ENCODE measurements at places on chromosomes 13 and 19.

DNA sequence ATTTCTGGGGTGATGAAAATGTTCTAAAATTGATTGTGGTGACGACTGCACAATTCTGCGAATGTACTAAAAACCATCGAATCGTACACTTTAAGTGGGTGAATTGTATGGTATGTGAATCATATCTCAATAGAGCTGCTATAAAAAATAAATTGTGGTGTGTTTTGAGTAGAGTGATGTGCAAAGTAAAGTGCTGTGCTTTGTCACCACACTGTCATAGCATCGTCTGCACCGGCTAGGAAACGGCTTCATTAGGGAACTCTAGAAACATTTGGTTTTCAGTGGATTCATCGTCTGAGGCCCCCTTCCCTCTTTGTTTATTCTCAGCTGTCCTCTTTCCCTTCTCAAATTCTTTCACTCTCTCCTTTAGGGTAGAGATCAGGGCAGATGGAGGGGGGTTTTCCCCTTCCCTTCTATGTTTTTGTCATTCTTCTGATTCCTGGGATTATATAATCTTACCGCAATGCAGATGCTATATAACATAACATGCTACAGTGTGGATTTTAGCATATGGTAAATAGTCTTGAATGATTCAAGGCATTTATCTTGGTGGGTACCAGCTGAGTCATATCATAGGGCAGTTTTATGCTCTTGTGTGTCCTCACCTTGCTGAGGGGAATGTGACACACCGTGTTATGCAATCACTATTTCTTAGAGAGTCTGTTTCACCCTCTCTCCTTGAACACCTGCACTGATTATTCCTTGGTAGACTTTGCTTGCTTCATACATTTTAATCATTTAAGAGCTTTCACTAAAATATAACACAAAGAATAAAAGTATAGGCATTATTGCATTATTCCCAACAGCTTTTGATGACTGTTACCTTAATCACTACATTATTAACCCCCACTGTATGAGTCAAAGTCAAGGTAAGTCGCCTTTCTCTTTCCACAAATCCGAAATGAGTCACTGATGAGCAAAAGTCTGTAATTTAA is 239.4 kb downstream of the DCLK1 start:
- no peak for DNase-seq

DNA sequence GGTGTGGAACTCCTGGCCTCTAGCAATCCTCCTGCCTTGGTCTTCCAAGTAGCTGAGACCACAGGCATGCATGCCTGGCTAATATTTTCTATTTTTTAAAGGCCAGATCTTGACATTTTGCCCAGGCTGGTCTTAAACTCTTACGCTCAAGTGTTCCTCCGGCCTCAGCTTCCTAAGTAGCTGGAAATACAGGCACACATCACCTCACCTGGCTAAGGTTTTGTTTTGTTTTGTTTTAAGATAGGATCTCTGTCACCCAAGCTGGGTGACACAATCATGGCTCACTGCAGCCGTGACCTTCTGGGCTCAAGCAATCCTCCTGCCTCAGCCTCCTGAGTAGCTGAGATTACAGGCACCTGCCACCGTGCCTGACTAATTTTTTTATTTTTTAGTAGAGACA is 5.5 kb upstream of the RLN3 start:
- DNase-seq: no peak

- DNase-seq: no peak
Measured at GRCh38 chr13:64130171-64130570, 2714.5 kb upstream of the PCDH20 start.

GRCh38 chr13:20064128-20064527 is 96.7 kb downstream of the GJA3 start:
- DNase-seq: no peak

GRCh38 chr19:48311384-48311783 is 14.0 kb upstream of the EMP3 start:
- DNase-seq: no peak

DNA sequence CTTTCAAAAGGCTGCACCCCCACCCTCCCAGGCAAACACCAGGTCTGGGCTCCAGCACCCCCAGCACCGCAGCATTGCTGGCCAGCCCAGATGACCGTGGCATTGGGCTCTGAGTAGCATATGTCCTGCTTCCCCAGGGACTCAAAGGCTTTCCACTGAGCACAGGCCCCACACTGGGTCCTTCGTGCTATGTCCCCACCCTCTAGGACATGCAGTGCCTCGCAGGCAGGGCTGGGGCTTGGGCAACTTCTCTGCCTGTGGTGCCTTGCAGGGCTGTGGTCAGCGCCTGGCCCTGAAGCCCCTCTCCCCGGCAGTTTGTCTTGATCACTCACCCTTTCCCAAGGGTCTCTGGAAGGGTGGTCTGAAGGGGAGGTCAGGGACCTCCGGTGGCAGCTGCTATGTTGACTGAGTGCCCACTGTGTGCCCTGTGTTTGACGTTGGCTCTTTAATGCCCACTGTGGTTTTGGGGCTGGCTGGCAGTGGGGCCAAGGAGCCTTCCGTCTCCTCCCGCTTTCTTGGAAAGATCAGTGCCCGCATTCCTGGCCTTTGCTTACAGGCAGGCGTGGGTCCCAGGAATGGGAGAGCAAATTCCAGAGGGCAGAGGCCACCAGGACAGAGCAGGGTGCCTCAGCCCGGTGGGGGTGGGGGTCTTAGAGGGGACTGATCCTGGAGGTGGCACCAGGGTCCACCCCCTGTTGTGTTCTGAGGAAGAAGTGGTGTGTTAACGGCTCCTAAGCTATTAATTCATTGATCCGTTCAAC is 20.3 kb upstream of the CRTC1 start:
- no peak for DNase-seq

GRCh38 chr19:18646535-18647370 is 9.9 kb downstream of the KLHL26 start:
- DNase-seq: no peak

- no peak for DNase-seq
Measured at GRCh38 chr13:94854688-94855087, 142.3 kb upstream of the SOX21 start.

GRCh38 chr19:14114854-14115253 is 2.7 kb downstream of the PRKACA start:
- no peak for DNase-seq

- DNase-seq: no peak
Measured at GRCh38 chr13:98575904-98576199, 1.1 kb downstream of the STK24 start.

- no peak for DNase-seq
Measured at GRCh38 chr13:114078461-114079451, 53.7 kb downstream of the RASA3 start.

- DNase-seq: no peak
Measured at GRCh38 chr19:46586294-46586693, 14.8 kb upstream of the CALM3 start.

GRCh38 chr13:33251131-33251661 is 34.4 kb downstream of the STARD13 start:
- DNase-seq: no peak

DNA sequence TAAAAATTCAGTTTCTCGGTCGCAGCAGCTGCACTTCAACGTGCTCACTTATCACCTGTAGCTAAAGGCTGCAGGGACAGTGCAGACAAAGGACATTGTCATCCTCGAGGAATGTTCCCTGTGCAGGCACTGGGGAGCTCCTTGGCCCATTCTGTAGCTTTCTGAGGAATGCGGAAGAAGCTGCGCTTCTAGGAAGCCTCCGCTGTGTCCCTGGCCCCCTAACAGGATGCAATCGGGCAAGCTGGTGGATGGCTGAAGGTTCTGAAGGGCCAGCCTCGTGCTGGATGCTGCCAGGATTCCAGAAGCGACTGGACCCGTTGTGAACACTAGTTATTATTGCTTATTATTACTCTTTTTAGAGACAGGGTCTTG is 8.1 kb downstream of the ANO8 start:
- DNase-seq: no peak

DNA sequence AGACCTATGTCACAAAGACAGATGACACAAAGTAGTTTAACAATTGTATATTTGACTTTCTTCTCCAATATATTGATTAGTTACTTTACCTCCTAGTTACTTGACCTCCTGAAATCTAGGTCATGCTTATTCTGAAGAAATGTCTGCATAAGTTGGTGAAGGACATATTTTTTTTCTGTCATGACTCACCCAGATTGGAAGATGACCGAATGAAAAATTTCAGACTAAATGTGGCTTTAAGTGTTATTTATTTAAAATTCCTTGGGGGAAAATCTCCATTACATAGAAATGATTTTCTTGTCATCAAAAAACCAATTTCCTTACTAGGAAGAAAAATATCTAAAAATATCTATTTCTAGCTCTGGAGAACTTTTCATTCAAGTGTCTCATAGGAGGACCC is 217.1 kb downstream of the POSTN start:
- no peak for DNase-seq

Measured in stimulated activated CD8-positive, alpha-beta memory T cell treated with anti-CD3 and anti-CD28 coated beads, Interleukin-15, amount 100 ng/mL, for 24 hours (primary cell).